ENCODE measurements at places on chromosomes 2 and 18.

DNA sequence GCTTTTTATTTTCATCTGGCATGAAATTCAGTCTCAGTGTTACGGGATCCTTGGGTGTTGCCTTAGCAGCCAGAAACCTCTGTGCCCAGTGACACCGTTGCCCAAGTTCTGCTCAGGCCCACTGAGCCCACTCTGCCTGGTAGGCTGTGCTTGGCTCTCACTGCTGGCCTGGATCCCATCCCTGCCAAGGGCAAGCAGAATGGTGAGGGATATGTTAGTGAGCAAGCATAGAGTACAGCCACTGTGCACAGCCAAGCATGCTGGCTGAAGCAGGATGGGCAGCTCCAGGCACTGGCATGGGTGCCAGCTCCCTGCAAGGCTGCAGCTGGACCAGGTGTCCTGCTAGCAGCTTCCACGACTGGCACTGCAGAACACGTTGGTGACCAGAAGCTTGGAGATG is 194.7 kb upstream of the TFPI start:
- DNase-seq: no peak

- no peak for DNase-seq
These were observed 1.6 kb upstream of the CEP192 start for GRCh38 chr18:12989397-12990122.

- DNase-seq: no peak
These were observed 12.1 kb downstream of the PXDN start for GRCh38 chr2:1731963-1732768.

- DNase-seq: no peak
These were observed 38.8 kb downstream of the RTTN start for GRCh38 chr18:70166668-70167067.

DNA sequence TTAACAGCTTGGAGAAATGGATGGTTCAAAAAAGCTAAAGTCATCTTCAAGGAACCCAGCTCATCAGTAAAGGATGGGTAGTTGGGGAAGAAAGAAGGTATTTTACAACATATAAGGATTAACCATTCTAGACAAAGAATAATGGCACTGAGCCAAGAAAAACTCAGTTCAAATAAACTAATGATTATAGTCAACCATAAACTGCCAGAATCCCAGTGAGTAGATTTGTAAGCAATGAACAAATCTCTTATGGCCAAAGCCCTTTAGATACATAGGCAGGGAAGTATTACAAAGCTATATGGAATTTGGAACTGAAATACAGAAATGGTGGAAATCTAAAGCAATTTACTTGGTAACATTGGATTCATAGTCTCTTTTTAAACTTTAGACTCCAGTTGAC is 92.4 kb upstream of the ZFP36L2 start:
- DNase-seq: no peak

DNA sequence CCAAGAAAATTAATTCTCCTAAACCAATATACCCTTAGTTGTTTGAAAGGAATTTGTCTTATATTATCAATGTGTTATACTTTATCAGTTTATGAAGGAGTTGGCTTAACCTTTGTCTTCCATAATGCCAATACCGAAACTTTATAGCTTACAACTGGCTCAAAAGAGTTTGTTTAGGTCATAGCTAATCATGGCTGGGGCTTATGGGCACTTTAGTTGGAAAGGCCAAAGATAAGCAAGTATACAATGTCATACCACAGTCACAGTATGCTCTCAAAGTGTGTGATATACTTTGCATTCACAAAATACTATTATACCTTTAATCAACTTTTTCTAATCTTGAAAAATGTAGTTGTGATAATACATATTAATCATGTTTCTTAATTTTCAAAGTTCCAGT is 2.3 kb downstream of the KLHL41 start:
- no peak for DNase-seq

DNA sequence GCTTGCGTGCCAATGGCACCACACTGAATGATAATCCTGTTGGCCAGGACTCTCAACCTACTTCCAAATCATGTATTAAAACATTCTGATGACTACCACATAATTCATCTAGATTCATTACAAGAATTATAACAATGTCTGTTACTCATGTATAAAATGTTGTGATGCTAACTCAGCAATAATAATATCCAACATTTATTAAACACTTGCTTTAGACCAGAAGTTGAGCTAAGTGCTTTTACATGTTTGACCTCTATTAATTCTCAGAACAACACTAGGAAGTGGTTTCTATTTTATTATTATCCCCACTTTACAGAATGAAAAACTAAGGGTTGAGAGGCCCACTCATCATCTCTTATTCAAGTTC is 178.4 kb downstream of the LNPK start:
- DNase-seq: no peak

- no peak for DNase-seq
These were observed 46.5 kb upstream of the NFU1 start for GRCh38 chr2:69483696-69484095.

GRCh38 chr18:12394428-12394827 is 13.3 kb upstream of the PRELID3A start:
- no peak for DNase-seq

GRCh38 chr18:50806208-50806616 is 13.6 kb downstream of the MRO start:
- no peak for DNase-seq

DNA sequence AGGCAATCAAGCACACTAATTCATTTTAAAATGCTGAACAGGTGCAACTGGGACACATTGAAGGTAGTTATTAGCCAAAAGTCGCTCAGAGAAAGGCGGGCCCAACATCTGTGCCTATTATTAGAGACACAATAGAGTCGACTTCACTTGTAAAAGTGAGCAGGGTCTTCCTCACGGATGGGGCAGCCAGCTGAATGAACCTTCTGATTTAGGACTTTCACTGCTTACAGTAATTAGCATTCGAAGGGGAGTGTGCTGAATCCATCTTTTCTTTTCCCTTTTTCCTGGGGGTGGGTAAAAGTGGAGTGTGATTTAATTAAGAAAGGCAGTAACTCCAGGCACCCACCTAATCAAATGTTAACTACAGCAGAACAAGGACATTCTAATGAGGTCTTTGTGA is 677.7 kb downstream of the DCDC2C start:
- no peak for DNase-seq

GRCh38 chr2:219087361-219087760 is 26.6 kb upstream of the IHH start:
- DNase-seq: no peak

GRCh38 chr18:70195852-70196434 is 9.5 kb downstream of the RTTN start:
- no peak for DNase-seq

- no peak for DNase-seq
These were observed 76.2 kb downstream of the CDK15 start for GRCh38 chr2:201882353-201883090.

GRCh38 chr2:205477016-205477705 is 205.1 kb upstream of the NRP2 start:
- DNase-seq: no peak

DNA sequence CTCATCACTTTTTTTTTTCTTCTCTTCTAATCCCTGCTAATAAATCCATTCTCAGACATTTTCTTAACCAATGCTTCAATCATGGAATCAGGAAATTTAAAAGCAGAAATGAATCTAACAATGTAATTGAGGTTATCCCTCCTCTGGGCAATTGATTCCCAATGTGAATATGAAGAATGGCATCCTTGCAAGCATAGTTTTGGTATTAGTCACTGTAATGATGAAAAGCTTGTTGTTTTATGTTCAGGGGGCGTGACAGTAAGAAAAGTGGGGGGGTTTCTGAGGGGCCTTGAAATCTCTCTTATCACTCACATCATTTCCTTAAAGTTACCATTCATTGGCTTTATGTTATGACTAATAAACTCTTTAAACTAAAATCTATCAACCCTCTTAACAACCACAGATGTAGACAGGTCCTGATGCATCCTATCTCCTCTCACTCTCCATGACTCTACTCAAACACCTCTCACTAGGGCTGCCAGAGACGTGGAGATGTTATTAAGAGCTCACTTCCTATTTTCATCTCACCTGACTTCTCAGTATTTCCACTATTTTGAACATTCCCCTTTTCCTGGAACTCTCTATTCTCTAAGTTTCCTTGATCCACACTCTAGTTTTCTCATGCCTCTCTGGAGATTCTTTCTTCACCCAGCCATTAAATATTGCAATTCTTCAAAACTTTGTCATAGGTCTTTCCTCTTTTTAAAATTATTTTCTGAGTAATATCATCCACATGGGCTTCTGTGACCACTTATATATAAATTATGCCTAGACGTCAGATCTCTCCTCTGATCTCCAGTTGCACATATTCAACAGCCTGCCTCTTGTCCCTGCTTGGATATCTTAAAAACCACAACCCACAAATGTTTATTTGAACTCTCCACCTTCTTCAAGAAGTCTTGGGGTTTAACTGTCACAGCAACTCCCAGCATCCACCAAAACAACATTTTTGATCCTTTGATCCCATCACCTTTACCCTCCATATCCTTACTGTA is 332.9 kb downstream of the CDH2 start:
- DNase-seq: no peak

- no peak for DNase-seq
These were observed 135.9 kb upstream of the ARL4C start for GRCh38 chr2:234632527-234633391.

GRCh38 chr2:202032846-202033316 is 774 bp upstream of the FZD7 start:
- DNase-seq: peak; percentile 12

DNA sequence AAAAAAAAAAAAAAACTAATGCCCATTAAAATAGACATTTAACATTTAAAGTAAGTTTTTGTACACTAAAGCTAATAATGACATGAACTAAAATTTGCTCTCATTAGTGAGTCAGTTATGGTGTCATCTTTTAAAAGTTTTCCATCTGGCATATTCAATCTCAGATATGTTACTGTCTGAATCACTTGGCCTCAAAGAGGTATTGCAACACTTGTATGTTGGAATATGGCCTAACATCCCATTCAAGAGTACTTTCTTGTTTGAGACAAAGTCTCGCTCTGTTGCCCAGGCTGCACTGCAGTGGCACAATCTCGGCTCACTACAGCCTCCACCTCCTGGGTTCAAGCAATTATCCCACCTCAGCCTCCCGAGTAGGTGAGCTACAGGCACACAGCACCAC is 169.7 kb downstream of the TMEM163 start:
- no peak for DNase-seq

DNA sequence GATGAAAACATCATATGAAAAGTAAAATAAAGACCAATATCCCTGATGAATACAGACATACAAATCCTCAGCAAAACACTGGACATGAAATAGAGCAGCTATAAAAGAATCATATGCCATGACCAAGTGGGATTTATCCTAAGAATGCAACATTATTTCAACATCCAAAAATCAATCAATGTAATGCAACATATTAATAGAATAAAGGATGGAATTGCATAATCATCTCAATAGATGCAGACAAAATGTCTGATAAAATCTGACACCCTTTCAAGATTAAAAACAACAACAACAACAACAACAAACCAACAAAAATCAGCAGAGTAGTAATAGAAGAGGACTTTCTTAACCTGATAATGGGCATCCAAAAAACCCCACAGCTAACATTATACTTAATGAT is 63.8 kb upstream of the IL1R1 start:
- DNase-seq: no peak

DNA sequence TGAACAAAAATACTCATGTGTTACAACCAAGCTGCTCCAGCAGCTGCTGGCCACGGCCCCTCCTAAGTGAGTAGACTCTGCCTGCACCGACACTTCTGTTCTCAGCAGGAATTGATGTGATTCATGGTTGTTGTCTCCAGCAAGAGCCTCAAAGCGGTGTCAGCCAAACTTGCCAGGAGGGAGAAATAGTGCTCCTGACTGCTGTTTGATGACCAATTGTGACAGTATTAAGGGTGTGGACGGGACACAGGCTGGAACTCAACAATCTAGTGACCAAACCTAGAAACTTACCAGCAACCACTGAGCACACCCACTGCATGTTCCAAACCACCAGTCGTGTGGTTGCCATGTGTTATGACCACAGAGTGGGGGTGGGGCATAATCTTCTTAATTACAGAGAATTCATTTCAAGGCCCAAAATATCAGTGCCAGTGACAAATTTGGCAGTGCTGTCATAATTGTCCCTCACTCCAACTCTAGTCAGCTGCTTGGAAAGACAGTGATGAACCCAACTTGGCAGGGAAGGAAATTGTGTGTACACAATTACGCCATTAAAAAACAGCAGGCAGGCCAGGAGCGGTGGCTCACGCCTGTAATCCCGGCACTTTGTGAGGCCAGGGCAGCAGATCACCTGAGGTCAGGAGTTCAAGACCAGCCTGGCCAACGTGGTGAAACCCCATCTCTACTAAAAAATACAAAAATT is 30.4 kb downstream of the FBLN7 start:
- DNase-seq: no peak

DNA sequence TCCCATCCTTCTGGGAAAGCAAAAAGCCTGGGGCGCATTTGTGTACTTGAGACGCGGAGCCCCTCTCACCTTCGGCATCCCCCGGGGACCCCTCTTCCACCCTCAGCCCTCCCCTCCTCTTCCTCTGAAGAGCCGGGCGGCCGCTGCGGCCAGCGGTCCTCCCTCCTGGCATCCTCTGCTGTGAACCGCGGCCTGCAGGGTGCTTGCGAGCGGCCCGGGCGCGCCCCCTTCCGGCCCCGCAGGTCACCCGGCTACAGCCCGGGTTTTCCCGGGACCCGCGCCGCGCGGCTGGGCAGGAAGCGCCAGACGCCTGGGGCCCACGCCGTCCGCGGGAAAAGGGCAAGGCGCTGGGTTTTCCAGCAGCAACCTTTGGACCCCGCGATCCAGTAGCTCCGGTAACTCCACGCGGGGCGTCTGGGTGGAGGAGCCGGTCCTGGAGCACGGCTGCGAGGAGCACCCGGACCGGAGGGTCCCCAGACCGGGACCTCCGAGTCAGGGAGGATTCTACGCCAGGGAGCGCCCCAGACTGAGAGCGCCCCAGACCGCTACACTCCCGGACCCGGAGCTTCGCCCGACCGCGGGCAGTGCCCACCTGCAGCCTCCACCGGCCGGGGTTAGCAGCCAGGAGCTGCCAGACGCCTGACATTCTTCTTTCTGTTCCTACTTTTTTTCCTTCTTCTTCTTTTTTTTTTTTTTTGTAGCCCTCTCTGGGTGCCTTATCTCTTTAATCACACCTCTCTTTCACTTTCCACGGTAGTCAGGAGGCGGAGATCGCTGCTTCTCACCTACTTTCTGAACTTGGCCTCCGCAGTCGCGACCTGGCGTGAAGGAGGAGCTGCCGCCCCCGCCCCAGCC is at the start of gene IL18R1:
Gene IL18R1, plus strand, starts transcription at position 271 of the 855 bp plus-strand sequence. CDS start 6,865 bp downstream, outside the sequence.
- DNase-seq: peak; percentile 64

DNA sequence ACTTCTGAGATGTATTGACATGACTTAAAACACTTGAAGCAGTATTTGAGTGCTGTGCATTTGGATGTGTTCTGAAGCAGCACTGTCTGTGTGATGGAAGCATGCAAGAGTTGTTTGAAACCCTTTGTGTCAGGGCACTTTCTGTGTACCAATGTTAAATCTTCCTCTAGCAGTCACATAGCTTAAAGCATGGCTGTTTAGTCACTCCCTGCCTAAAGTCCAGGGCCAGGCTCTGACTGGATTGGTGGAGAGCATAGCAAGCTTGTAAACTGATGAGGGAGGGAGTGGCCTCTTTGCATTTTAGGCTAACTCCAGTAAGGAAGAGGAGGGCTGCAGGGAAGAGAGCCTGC is 73.5 kb downstream of the MYO1B start:
- DNase-seq: no peak

GRCh38 chr2:186346216-186346615 is 139.8 kb upstream of the ZC3H15 start:
- DNase-seq: no peak

- no peak for DNase-seq
These were observed 319.9 kb upstream of the RBMS1 start for GRCh38 chr2:160813506-160813858.

All from stimulated activated CD4-positive, alpha-beta T cell treated with anti-CD3 and anti-CD28 coated beads, Interleukin-15, amount 100 ng/mL, for 48 hours (primary cell).